ENCODE measurements at places on chromosomes 4 and X.

DNA sequence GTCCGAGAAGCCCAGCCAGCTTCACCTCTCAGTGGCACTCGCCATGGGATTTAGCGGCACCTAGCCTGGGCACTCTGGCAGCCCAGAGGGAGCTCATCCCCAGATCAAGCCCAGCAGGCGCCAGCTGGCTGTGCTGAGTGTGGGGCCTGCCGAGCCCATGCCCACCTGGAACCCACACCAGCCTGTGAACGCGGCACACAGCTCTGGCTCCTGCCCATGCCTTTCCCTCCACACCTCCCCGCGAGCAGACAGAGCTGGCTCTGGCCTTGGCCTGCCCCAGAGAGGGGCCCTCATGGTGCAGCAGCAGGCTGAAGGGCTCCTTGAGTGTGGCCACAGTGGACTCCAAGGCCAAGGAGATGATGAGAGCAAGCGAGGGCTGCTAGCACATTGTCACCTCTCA lies 38.0 kb upstream of the AADAT start:
- no peak for DNase-seq

- DNase-seq: no peak
Observed at GRCh38 chr4:53620956-53621355, 29.7 kb upstream of the LNX1 start.

- DNase-seq: no peak
Observed at GRCh38 chr4:26751838-26752237, 108.8 kb upstream of the STIM2 start.

- DNase-seq: no peak
Observed at GRCh38 chr4:183257808-183258207, 62.3 kb downstream of the CLDN22 start.

GRCh38 chrX:153806999-153807575 lies 12.6 kb downstream of the SSR4 start:
- no peak for DNase-seq

DNA sequence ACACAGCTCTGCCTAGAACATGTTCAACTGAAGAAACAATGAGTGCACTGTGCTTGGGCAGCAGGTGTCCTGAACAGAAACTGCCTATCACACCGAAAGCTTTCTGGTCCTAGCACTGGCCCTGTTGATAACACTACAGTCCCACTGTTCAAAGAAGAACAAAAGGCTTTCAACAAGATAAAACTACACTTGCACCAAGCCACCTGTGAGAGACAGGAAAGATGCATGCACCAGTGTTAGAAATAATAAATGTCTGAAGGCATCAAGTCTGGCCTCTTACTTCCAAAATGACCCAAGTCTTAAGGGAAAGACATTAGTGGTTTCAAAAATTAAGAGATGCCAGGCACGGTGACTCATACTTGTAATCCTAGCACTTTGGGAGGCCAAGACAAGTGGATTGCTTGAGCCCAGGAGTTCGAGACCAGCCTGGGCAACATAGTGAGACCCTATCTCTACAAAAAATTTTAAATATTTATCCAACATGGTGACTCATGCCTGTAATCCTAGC lies 68.7 kb downstream of the APBB2 start:
- DNase-seq: no peak
